ENCODE measurements at places on chromosomes 13 and 19.

- DNase-seq, result no peak
Observed at GRCh38 chr19:51027126-51027806, 850 bp upstream of the KLK11 start.

DNA sequence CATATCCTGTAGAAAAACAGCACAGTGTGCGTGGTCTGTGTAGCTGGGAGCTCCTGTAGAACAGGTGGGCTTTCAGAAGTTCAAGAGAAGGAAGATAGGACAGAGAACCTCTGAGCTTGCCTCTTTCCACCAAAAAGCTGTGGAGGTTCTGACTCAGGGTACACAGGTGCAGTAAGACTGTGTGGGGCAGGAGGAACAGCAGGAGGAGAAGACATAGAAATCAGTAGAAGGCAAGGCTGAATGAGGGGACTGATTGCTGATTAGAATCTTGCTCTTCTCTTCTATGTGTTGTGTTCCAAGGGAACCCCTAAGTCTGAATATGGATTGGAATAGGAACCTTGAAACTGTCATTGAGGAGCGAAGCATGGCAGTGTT, 122.7 kb downstream of the AKAP11 start:
- DNase-seq, result no peak

- DNase-seq, result no peak
Observed at GRCh38 chr13:76638181-76638580, 248.0 kb downstream of the KCTD12 start.

DNA sequence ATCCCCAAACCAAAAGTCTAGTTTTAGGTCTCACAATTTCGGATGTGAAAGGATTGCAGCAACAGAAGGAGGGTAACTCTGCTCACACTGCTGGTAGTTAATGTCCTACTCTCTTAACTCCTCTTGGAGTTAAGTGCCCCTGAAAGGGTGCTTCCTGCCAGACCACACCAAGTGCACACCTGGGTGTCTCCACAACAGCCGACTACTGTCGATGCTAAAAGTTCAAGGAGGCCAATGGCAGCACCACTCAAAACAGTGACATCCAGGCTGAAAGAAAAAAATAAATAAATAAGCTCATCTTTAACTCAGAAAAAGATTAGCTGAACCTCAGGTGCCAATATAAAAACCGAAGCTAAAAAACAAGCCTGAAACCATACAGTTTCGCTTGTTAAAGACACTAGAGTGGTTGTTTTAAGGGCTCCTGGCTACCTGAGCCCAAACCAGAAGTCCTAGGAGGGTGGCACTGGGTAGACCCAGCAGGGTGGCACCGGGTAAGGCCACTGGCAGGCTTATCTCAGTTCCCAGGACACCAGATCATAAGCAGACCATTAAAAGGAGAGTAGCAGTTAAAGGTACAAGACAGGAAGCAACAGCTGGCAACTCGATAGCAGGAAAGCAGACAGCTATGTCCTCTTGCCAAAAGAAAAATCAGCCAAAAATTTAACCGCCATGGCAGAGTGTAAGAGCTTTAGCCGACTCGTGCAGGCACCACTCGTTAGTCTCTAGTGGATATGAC, 39.3 kb downstream of the BRD4 start:
- no peak for DNase-seq

DNA sequence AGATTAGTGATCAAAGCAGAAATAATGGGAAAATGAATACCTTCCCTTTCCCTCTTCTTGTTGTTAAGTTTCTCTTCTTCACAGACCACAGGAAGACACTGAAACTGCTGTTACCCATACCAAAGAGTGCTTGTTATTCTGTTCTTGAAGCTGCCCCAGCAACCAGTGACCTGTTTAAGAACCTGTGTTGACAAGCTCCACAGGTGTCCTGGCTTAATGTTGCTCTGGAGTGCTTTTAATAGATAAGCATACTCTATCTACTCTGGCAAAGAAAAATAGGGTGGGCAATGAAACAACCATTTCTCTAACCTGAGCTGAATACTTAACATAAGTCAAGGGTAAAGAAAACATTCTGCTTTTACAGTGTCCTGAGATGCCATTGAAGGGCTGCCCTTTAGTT, 506.7 kb upstream of the GPC6 start:
- no peak for DNase-seq

DNA sequence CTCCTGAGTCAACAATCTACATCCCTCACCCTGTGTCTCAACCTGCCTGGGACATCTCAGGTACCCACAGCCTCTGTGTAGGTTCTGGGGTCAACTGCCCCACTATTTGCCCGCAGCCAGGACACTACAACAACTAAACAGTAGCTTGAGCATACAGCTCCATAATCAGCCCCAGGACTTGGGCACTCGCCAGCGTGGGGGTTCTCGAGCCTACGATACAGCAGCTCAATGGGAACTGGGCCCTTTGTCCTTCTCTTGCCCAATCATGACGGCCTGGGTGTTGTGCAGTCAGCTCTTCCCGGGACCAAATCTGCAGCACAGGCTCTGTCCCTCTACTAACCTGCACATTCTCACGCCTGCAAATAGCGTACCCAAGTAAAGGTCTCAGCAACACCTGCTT, 1.3 kb downstream of the ZNF180 start:
- DNase-seq, result no peak

DNA sequence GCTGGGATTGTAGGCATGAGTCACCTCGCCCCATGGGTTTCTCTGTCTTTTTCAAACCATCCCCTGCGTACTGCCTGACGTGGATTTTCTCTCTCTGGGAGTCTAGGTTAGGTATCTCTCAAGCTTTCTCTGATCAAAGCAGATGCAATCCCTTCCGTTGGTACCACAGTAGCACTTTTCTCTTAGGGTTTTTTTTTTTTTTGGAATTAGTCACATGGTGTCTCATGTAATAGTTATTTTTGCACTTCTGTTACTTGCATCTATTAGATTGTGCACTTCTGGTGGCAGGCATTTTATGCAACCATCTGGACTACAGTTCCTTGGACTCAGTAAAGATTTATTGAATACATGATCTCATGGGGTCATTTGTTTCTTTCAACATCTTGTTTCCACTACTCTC, 72.1 kb downstream of the GPC6 start:
- no peak for DNase-seq

- no peak for DNase-seq
Observed at GRCh38 chr13:103236213-103236612, 170.0 kb upstream of the SLC10A2 start.

DNA sequence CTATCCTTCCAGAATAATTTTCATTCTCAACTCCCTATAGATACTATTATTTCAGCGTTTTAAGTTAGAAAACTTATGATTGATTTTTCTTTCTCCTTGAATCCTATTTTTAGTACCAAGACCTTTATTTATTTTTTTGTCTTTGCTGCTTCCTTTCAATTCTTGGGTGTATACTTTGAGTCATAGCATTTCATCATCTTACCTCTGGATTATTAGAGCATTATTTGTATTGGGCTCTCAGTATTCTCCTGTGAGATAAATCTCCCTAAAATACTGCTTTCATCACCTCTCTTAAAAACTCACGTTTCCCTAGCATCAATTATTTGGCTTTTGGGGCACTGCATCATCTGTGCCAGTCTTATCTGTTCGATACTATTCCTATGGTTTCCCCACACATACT, 222.8 kb downstream of the POSTN start:
- DNase-seq, result no peak

Data from CD4-positive, alpha-beta T cell treated with Interleukin-17A for 1 hour (primary cell).